Fibroblast of the aortic adventitia (primary cell): ENCODE measurements at places on chromosomes 2 and 18.
A peak's percentile ranks its signal among the peaks of the same experiment; 100 is the strongest.

DNA sequence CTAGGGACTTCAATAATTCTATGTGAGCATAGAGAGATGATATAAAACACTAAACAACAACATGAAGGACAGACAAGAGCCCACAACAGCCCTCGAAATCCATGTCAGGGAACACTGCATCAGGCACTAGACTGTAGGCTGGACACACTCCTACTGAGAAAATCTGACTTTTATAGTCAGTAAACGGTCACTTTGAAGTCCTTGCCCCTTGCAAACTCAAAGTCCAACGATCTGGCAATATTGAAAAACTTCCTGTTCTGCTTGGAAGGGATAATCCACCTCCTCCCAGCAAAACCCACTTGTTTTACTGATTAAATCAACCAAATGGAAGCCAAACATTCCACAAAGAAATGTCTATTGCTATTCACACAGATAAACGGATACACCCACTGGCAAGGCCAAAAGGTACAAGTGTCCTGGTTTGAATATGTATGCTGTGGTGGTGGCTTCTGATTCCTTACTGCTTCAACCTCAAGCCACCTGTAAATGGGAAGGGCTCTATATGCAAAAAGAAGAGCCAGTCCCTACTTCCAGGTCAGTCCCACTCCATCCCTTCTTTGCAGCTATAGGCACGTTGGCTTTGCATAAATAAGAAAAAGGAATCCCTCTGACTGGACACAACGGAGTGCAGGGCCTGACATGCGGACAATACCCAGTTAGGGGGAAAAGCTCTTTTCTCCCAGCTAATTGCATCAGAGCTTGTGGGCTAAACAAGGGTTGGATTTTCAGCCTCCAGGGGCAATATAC, 56.6 kb downstream of the STK39 start:
- no peak for DNase-seq

DNA sequence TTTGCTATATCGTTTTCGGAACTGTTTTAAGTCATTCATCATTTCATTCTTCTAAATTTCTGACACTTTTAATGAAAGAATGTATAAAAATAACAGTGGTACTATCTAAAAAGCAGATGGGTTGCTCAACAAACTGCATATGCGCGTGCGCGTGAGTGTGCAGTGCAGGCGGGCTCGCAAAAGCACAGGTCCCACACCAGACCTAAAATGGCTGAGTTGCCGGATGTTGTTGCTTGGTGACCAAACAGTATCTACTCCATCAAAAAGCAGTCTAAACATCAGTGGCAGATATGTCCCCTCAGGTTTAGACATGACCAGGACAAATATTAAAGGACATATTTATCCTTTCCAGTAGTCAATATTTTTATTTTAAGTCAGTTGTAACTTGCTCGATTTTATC, 5.1 kb downstream of the NOL4 start:
- DNase-seq, result no peak

DNA sequence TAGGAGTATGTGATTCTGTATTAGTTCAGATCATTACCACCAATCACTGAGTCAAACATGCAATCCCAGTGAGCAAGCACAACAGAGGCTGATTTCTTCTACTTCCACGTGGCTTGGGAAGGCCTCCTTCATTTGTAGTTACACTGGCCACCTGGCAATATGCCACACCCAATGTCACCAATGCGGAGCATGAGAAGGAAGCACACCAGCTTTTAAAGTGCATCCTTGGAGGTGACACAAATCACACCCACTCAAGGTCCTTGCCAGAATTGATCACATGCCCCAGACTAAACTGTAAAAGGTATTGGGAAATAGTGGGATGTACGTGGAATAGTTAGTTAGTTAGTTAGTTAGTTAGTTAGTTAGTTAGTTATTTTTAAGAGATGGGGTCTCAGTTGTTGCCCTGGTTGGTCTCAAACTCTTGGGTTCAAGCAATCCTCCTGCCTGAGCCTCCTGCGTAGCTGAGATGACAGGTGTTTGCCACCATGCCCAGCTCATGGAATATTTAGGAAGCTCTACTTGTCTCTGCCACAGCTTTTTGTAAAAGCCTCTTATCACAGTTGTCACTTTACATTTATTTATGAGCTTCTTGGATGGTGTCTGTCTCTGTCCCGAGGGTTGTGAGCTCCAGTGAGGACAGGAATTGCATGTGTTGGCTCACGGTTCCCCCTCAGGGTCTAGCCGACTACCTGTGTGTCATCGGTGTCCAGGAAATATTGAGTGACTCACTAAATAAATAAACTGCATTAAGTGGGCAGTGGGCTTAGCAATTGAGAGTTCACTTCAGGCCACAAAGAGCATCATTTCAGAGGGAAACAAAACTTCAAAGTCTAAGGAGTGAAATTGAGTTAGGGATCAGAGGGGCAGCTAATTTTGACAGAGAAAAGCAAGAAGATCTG, 28.1 kb upstream of the CAB39 start:
- DNase-seq, result peak; percentile 15

- no peak for DNase-seq
These were observed 145.9 kb downstream of the KLHL29 start for GRCh38 chr2:23530909-23531276.

DNA sequence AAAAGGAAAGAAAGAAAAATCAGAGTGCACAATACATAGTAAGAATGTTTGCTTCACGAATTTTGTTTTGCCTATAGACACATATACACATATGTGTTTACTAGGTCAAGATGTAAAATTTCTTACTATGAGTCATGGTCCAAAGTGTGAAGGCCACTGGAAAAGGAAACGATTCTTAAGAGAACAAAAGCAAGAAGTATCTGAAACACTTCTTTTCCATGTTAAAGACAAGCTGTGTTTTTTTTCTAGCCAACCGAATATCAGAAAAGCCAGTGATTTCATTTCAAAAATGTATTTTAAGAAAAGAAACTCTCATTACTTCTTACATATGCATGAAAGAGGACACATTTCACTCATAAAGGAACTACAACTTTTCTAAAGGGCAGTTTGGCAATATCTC, 24.9 kb downstream of the PECR start:
- no peak for DNase-seq

GRCh38 chr2:25310965-25311864, 30.5 kb downstream of the DNMT3A start:
- no peak for DNase-seq

GRCh38 chr2:232310121-232310520, 68.4 kb upstream of the ALPP start:
- no peak for DNase-seq

- no peak for DNase-seq
These were observed 9.5 kb downstream of the DUSP19 start for GRCh38 chr2:183088061-183088460.
